Activated naive CD4-positive, alpha-beta T cell treated with anti-CD3 and anti-CD28 coated beads, Interleukin-2, amount 10 ng/mL, durations not matched to agents 7 days and 5 days (primary cell): ENCODE measurements at places on chromosomes 11 and 22.
A peak's percentile ranks its signal among the peaks of the same experiment; 100 is the strongest.

DNA sequence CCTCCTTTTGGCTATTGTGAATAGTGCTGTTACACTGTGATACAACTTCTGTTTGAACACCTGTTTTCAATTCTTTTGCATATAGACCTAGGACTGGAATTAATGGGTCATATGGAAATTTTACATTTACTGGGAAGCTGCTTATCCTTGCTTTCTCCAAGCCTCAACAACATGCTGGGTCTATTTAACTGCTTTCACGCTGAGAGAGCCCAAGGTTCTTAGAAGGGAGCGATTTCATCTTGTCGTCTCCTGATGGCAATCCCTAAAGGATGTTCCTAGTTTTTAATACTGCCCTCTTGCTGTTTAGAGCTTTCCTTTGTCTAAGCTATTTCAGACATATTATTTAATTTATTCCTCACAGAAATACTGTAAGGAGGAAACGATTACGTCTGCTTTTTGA is 15.5 kb downstream of the IRAG1 start:
- H3K4me1 ChIP-seq = peaks cover 5% of the 10 kb centered on the region
- no peaks in the 10 kb centered on the region for H3K36me3 ChIP-seq
- H3K27ac ChIP-seq = no peak overlapping the region
- no peak overlapping the region for H3K4me3 ChIP-seq

DNA sequence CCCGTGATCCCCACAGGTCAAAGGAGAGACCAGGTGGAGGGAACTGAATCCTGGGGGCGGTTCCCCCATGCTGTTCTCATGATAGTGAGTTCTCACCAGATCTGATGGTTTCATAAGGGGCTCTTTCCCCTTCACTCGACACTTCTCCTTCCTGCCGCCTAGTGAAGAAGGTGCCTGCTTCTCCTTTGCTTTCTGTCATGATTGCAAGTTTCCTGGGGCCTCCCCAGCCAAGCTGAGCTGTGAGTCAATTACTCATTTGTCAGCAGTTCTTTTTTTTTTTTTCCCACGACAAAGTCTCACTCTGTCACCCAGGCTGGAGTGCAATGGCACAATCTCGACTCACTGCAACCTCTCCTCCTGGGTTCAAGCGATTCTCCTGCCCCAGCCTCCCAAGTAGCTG is 1530.4 kb downstream of the BRD1 start:
- no peaks in the 10 kb centered on the region for H3K27me3 ChIP-seq
- DNase-seq = no peak
- no peaks in the 10 kb centered on the region for H3K36me3 ChIP-seq
- no peaks in the 10 kb centered on the region for H3K4me1 ChIP-seq

GRCh38 chr22:19568337-19569275 is 44.4 kb upstream of the CLDN5 start:
- H3K4me3 ChIP-seq = no peak overlapping the region
- H3K27me3 ChIP-seq = peaks cover 23% of the 10 kb centered on the region
- no peaks in the 10 kb centered on the region for H3K36me3 ChIP-seq
- H3K4me1 ChIP-seq = peaks cover 4% of the 10 kb centered on the region
- peak overlapping the region; percentile 17 for H3K27ac ChIP-seq

DNA sequence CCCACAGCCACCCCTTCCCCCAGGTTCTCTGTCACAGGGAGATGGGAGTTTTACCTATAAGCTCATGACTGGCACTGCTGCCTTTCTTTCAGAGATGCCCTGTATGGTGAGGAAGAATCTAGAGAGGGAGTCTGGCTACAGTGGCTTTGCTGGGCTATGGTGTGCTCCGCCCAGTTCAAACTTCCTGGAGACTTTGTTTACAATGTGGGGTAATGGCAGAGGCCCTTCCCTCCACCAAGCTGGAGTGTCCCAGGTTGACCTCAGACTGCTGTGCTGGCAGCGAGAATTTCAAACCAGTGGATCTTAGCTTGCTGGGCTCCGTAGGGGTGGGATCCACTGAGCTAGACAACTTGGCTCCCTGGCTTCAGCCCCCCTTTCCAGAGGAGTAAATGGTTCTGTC is 143.5 kb downstream of the MSANTD4 start:
- no peak overlapping the region for H3K27ac ChIP-seq
- no peaks in the 10 kb centered on the region for H3K27me3 ChIP-seq
- no peaks in the 10 kb centered on the region for H3K36me3 ChIP-seq

DNA sequence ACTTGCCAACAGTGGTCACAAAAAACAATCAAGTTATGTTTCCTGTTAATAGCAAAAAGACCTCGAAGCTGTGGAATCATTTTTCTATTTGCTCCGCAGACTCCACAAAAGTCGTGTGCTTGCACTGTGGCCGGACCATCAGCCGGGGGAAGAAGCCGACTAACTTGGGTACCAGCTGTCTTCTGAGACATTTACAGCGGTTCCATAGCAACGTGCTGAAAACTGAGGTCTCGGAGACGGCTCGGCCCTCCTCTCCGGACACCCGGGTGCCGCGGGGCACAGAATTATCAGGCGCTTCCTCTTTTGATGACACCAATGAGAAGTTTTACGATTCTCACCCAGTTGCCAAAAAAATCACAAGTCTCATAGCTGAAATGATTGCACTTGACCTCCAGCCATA is 31.6 kb downstream of the ZBED4 start:
- H3K4me3 ChIP-seq = no peak overlapping the region
- no peak for DNase-seq
- peaks cover 9% of the 10 kb centered on the region for H3K4me1 ChIP-seq
- H3K36me3 ChIP-seq = peaks cover 64% of the 10 kb centered on the region
- H3K27ac ChIP-seq = no peak overlapping the region

- no peak overlapping the region for H3K4me3 ChIP-seq
- peaks cover 94% of the 10 kb centered on the region for H3K27me3 ChIP-seq
- H3K36me3 ChIP-seq = no peaks in the 10 kb centered on the region
- H3K4me1 ChIP-seq = peaks cover 36% of the 10 kb centered on the region
Measured at GRCh38 chr11:67366961-67367760, 6.2 kb downstream of the CLCF1 start.

DNA sequence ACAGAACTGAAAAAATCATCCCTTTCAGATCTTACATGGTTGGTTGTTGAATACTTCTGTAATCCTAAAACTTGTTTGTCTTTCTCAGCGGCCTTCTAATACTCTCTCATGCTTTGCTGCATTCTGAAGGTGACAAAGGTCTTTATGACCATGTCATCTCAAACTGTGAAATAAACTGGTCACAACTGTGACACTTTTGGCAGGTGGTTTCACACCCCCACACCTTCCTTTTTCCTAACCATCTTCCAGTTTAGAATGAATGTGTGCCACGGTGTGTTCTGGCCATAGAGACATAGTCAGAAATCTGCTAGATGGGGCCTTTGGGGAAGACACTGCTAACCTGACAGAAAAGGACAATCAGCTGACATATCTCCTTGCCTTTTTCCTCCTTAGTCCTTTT is 14.7 kb upstream of the RFPL3 start:
- DNase-seq = no peak
- no peaks in the 10 kb centered on the region for H3K36me3 ChIP-seq
- no peak overlapping the region for H3K27ac ChIP-seq
- H3K4me3 ChIP-seq = no peak overlapping the region
- H3K27me3 ChIP-seq = peaks cover 27% of the 10 kb centered on the region
- H3K4me1 ChIP-seq = no peaks in the 10 kb centered on the region

GRCh38 chr22:36381513-36382128 is 6.1 kb downstream of the MYH9 start:
- H3K4me3 ChIP-seq = peak overlapping the region; percentile 65
- no peaks in the 10 kb centered on the region for H3K27me3 ChIP-seq
- H3K36me3 ChIP-seq = peaks cover 65% of the 10 kb centered on the region
- peaks cover 87% of the 10 kb centered on the region for H3K4me1 ChIP-seq
- peak overlapping the region; percentile 99 for H3K27ac ChIP-seq

DNA sequence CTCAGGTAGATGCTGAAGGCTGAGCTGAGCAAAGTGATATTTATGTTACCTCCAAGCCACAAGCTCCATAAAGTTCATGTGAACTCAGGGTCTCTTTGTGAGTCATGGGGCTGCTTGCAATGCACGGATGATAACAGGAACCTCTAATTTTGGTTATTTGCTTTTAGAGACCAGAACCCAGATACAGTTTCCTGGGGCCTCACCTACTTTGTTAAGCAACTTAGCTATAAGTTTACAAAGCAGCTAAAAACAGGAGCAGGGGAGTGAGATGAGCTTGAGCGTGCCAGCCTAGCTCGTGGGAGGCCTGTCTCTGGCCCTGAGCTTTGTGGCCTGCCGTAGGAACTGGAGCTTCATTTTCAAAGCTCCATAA is 29.2 kb downstream of the SREBF2 start:
- peak; percentile 27 for DNase-seq
- H3K27ac ChIP-seq = peak overlapping the region; percentile 79
- peak overlapping the region; percentile 10 for H3K4me3 ChIP-seq
- no peaks in the 10 kb centered on the region for H3K27me3 ChIP-seq
- H3K4me1 ChIP-seq = peaks cover 64% of the 10 kb centered on the region

GRCh38 chr11:86594746-86595145 is 77.7 kb downstream of the ME3 start:
- H3K27ac ChIP-seq = no peak overlapping the region
- DNase-seq = no peak
- H3K4me3 ChIP-seq = no peak overlapping the region
- H3K4me1 ChIP-seq = peaks cover 23% of the 10 kb centered on the region

DNA sequence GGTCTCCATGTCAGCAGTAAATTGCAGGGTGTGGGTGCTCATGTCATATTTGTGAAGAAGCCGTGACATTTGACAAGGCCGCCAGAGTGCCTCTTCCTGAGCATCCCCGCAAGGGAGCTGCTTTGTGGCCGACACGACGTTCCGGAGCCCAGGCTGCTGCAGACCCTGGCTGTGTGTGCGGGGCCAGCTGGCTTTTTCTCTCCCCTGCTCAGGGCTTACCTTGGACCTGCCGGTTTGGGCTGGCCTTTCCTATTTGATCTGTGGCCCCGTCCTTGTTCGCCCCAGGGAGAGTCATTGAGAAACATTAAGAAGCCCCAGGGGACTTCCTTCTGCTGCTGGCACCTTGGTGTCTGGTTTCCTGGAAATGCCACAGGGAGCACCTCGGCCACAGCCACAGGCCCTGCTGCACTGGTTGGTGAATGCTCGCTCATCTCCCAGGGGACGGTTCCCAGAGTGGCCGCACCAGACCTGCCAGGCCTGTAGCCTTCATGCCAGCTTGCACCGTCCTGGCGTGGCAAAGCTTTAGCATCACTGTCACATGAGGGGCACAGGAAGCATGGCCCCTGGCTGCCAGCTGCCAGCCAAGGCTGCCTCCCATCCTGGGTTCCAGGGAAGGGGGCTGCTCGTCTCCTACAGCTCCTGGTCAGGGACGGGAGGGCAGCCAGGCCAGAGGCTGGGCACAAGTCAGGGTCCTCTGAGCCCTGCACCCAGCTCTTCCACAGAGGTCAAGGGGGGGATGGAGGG is 5.4 kb downstream of the GRK2 start:
- DNase-seq = peak; percentile 72
- peak overlapping the region; percentile 96 for H3K4me3 ChIP-seq
- H3K27ac ChIP-seq = peak overlapping the region; percentile 98
- peaks cover 73% of the 10 kb centered on the region for H3K36me3 ChIP-seq
- H3K4me1 ChIP-seq = peaks cover 82% of the 10 kb centered on the region

DNA sequence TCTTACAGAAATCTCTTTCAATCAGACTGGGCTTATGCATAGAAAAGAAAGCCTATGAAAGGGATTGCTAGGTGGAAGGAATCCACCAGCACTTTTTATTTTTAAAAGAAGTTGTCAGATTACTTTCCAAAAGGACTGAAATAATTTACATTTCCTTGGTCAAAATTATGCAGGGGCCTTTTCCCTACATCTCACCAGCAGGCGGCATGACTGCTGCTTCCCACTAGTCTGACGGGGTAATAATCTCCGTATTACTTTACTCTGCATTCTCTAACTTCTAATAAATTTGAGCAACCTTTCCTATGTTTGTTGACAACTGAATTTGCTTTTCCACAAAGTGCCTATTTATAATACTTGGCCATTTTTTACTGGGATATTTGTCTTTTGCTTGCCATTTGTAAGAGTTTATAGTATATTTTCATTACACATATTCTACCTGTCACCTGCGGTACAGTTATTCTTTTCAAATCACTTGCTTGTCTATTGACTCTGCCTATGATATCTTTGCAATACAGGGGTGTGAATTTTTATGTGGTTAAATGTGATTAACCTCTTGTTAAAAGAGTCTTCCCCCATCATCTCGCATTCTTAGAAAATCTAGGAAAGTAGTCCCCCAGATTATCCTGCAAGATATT is 51.9 kb upstream of the USP47 start:
- H3K27me3 ChIP-seq = peaks cover 6% of the 10 kb centered on the region
- no peak overlapping the region for H3K27ac ChIP-seq
- no peak for DNase-seq
- H3K4me3 ChIP-seq = no peak overlapping the region

GRCh38 chr11:5620651-5621521 is 3.9 kb upstream of the TRIM34 start:
- no peak overlapping the region for H3K27ac ChIP-seq
- H3K4me3 ChIP-seq = no peak overlapping the region

- no peak for DNase-seq
- no peak overlapping the region for H3K4me3 ChIP-seq
- peaks cover 13% of the 10 kb centered on the region for H3K27me3 ChIP-seq
- no peaks in the 10 kb centered on the region for H3K4me1 ChIP-seq
- no peaks in the 10 kb centered on the region for H3K36me3 ChIP-seq
Measured at GRCh38 chr11:102653744-102654291, 28.7 kb upstream of the MMP20 start.

DNA sequence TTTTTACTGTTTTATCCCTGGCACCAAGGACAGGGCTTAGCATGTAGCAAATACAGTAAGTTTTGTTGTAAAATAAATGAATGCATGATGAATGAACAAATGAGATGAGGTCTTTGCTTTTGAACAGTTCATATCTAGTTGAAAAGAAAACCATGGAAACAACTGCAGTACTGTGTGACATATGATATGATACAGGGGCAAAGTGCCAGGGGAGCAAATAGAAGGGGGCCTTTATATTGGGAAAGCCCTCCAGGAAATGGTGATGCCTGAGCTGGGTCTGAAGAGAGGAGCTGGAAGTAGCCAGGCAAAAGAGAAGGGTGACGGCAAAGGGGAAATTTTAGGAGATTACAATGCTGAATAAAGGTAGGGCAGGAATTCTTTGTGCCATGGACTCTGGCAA is 63.8 kb upstream of the UCP3 start:
- H3K36me3 ChIP-seq = peaks cover 38% of the 10 kb centered on the region
- DNase-seq = no peak
- H3K27me3 ChIP-seq = no peaks in the 10 kb centered on the region
- H3K4me1 ChIP-seq = no peaks in the 10 kb centered on the region
- no peak overlapping the region for H3K4me3 ChIP-seq
